ENCODE measurements at places on chromosomes 16 and 17.

DNA sequence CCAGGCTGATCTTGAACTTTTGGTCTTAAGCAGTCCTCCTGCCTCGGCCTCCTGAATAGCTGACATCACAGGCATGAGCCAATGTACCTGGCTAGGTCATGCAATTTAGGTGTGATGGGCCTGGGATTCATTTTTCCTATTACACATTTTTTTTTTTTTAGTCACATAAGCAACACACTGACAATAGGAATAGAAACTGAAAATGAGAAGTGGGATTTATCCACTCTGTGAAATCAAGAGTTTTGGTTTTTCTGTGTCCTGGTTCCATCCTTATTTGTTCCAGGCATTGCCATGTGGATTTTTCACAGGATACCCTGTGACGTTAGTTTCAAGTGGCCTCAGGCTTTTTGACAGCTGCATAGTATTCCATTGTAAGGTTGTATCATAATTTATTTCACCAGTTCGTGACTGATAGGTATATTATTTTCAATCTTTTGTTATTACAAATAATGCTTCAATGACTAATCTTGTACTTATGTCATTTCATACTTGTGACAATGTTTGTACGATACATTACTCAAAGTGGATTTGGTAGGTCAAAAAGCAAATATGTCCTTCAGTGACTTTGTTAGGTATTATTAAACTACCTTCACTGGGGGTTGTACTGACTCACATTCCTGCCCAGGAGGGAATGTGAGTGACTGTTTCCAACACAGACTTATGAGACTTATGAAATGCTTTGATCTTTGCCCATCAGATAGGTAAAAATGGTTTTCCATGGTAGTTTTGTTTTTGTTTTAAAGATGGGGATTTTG lies 10.6 kb downstream of the ADCY7 start:
- DNase-seq: no peak

DNA sequence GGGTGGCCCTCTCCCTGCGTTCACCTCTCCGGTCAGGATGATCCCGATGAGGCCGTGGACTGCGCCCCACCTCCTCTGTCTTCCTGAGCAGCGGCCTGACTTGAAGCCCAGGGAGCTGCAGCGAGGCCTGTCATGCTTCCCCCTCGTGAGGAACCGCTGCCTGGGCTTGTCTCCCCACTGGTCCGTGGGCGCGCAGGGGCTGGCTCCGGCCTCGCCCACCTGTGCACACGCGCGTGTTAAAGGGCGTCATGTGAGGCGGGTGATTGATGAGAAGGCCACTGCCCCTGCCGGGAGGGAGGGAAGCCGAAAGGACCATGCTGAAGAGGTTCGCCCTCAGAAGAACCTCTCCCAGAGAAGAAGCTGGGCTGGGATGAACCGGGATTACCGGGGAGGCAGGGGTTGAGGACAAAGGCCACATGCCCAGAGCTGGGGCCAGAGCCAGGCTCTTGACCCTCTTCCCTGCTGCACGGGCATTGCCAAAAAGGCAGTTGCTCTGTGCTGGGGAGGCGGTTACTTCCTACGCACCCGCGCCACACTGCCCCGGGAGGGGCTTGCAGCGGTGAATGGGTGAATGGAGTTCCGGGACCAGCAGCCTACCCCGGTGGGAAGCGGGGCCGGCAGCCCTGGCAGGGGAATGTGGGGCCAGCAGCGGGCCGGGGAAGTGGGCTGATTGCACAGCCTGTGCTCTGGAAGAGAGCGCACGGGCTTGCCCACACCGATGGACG lies 85.9 kb upstream of the GSE1 start:
- DNase-seq: no peak

DNA sequence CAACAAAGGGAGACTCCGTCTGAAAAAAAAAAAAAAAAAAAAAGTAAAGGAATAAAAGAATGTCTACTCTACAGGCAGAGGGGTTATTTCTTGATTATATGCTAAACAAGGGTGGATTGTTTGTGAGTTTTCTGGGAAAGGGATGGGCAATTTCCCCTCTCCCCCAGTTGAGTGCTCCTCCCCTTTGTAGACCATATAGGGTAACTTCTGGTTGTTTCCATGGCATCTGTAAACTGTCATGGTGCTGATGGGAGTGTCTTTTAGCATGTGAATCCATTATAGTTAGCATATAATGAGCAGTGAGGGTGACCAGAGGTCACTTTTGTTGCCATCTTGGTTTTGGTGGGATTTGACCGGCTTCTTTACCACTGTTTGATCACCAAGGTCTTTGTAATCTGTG lies 4.2 kb upstream of the NME1 start:
- no peak for DNase-seq

- no peak for DNase-seq
Observed at GRCh38 chr16:19687279-19687678, 30.7 kb downstream of the KNOP1 start.

- no peak for DNase-seq
Observed at GRCh38 chr16:58187665-58188421, 10.1 kb downstream of the CSNK2A2 start.

DNA sequence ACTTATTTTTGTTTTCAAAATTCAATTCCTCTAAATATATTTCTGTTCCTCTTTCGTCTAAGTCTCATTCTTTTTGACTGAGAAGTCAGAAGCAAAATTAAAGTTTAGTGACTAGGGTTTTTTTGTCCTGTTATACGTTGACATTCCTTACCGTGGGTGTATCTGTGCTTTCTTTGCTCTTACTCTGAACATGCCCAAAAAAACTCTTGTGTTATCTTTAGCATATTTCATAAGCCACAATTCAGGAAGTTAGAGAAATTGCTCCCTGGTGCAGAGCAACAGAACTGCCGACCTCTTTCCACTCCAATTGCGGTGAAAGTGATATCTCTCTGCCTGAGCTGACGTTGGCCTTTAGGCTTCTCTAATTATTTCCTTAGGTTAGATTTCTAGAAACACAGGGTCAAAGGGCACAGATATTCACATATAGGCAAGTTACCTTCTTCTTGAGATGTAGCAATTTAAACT lies 65.7 kb downstream of the CENPV start:
- DNase-seq: peak; percentile 75

DNA sequence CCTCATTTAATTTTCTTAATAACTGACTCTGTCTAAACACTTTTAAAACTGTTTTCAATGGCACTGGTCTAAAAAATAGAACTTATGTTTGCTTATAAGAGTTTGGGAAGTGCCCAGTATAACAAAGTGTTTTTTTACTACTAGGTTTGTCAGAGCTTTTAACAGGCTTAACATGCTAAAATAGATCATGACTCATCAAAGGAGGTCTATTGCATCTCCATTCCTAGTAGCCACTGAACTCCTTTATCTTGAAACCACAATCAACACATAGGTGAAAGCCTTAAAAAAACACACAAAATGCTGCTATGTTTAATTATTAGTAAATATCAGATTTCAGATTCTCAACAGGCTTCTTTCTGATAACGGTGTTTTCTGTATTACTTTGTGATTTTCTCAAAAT lies 196.4 kb upstream of the KIF2B start:
- peak; percentile 66 for DNase-seq

- no peak for DNase-seq
Observed at GRCh38 chr16:53175118-53175517, 120.3 kb downstream of the CHD9 start.

GRCh38 chr17:76115138-76115754 lies 11.7 kb upstream of the EXOC7 start:
- no peak for DNase-seq

Measured in RPMI7951 (cell line).